CD4-positive, alpha-beta T cell treated with Interleukin-15 for 1 hour (primary cell): ENCODE measurements at places on chromosomes 13 and 19.

DNA sequence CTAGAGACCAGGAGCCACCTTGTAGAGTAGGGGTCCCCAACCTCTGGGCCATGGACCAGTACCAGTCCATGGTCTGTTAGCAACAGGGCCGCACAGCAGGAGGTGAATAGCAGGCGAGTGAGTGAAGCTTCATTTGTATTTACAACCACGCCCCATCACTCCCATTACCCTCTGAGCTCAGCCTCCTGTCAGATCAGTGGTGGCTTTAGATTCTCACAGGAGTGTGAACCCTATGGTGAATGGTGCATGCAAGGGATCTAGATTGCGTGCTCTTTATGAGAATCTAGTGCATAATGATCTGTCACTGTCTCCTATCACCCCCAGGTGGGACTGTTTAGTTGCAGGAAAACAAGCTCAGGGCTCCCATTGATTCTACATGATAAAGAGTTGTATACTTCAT, 303.6 kb downstream of the KCNRG start:
- DNase-seq = no peak

- peak; percentile 53 for DNase-seq
These were observed 10.5 kb upstream of the NTN5 start for GRCh38 chr19:48683349-48683748.

- no peak for DNase-seq
These were observed 11.3 kb upstream of the PLA2G4C start for GRCh38 chr19:48121909-48122371.

DNA sequence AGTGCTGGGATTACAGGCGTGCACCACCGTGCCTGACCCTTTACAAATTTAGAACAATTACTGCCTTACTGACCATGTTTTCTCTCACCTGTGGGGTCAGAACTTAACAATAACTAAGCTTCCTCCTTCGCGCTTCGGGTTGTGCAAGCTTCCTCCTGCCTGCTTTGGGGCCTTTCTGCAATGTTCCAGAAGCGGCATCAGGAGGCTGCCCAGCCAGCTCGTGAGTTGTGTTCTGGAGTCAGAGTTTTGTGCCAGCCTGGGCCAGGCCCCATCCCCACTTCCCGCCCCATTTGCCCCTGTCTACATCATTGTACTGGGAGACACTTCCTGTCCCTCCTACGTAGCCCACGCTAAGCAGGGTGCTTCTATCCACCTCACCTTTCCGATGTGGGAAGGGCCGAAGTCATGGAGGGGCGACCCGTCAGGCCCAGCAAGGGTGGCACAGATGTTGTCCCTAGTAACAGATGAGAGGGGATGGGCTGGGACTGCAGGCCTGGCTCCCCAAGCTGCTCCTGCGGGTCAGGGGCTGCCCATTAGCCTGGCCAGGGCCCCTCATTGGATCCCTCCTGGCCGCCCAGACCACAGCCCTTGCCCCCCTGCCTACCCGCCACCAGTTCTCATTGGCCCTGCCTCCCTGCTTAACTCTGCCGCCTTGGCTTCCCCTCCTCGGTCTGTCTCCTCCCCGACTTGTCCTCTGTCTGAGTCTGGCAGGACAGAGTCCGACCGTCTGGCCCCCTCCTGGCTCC, 13.4 kb downstream of the UHRF1 start:
- DNase-seq = no peak

DNA sequence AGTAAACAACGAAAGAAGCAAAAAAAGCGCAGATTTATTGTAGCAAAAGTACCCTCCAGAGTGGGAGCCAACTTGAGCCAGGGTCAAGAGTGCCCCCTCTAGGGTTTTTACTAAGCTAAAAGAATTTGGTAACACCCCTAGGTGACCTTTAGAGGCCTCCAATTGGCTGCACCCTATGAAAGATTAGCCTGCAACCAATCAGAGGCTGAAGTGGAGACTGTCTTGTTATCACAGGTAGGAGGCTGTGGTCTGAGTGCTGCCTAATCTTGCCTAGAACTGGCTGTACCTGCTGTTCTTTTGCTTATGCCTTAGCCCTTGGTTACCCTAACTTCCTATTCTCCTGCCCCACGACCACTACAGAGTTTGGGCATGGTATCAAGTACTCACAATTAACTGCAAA, 38.3 kb downstream of the ANKRD10 start:
- DNase-seq = no peak

GRCh38 chr13:48680756-48681392, 27.1 kb downstream of the CYSLTR2 start:
- DNase-seq = no peak

- no peak for DNase-seq
These were observed 7.9 kb downstream of the PDX1 start for GRCh38 chr13:27927444-27928352.

GRCh38 chr13:44275381-44275780, 98.2 kb upstream of the SERP2 start:
- DNase-seq = no peak

GRCh38 chr13:72403396-72404010, 323.9 kb downstream of the MZT1 start:
- DNase-seq = no peak

GRCh38 chr13:74571811-74572210, 437.6 kb upstream of the KLF12 start:
- no peak for DNase-seq

GRCh38 chr13:59409634-59410200, 754.0 kb downstream of the DIAPH3 start:
- DNase-seq = no peak

GRCh38 chr13:74835579-74835978, 646.4 kb downstream of the TBC1D4 start:
- no peak for DNase-seq

- DNase-seq = no peak
These were observed 15.6 kb upstream of the DCUN1D2 start for GRCh38 chr13:113506025-113506685.

DNA sequence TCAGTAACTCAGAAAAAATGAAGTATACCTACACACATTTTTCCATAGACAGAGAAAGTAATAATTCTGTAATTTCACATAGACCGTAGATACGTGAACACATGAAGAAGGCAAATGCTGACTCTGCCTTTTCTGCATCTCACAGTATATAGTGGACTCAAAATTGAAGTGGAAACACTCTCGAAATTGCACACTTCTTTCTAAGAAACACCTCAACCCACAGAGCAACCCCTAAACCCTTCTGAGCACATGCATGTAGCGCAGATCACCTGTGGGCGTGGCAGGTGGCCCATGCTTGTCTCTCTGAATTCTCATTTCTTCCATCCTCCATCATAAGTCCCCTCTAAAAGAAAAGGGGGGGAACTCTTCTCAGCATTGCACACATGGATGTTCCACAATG, 34.7 kb downstream of the COL4A1 start:
- DNase-seq = no peak

- no peak for DNase-seq
These were observed 194.8 kb downstream of the DCLK1 start for GRCh38 chr13:35936246-35936978.

DNA sequence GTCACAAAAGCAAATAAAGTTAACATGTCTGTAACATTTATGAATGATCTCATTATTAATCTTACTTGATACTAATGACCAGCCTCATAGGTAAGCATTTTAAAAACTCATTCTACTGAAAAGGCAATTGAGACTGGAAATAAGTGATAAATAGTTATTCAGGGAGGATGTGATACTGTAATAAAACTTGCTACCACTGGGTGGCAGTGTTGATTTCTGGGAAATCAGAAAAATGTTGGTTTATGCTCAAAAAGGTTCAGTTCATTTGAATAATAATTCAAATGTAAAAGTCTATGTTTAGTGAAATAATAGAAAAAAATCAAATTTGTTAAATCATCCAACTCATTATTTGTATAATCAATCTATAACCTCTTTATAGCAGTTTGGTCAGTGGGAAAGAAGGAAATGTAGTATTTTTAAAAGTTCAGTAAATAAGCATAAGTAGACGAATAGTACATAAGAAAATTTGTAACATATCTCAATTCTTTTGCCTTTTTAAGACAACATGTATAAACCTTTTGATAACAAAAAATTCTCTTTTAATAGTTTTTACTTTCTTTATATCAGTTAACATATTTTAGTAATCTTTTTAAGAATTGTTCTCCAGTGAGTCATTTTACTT, 9.6 kb downstream of the ABHD13 start:
- no peak for DNase-seq

GRCh38 chr13:51914137-51914493, 52.3 kb downstream of the CCDC70 start:
- no peak for DNase-seq

- DNase-seq = no peak
These were observed 2.1 kb downstream of the ZMYM2 start for GRCh38 chr13:19960653-19960976.

DNA sequence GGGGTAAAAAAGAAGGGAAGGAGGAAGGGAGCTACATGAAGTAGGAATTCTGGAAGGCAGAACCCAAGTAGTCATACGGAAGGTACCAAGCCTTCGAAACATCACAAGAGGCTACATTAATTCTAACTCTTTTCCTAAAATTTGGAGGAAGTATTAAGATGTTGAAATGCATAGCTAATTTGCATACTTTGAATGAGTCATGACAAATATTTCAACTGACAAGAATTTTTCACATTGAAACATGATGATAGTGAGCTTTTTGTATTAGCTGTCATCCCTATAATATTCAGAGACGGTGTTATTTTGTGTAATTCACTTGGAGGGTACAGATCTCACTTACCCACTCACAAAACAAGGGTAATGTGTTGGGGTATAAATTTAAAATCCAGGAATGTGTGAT, 9.1 kb upstream of the ACOD1 start:
- DNase-seq = no peak

DNA sequence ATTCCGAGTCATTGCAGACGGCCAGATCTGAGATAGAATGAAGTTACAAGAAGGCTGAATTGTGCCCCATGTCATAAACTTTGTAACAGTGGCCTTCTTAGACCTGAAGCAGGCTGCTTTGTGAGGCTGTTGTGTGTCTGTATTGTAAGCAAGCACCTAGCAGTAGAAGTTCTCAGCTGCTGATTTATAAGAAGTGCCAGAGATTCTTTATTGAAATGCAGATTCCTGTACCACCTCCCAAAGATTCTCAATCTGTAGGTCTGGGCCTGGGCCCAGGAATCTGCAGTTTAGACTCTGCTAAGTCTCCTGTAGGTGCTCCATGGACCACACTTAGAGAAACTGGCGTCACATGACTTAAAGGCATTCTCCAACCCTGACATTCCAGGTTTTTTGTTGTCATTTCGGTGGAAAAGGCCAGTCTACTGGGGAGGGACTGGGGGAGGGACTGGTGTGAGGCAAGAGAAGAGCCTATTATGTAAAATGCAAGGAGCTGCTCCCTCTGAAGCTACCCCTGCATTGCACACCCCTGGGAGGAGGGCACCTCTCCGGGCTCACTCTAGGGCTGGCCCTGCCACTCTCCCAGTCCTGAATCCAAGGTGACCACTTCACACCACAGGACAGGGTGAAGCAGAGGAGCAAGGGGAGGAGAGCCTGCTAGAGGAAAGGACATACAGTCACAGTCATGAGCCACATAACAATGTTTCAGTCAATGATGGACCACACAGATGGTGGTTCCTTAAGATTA, 769 bp upstream of the TMEM272 start:
- no peak for DNase-seq

DNA sequence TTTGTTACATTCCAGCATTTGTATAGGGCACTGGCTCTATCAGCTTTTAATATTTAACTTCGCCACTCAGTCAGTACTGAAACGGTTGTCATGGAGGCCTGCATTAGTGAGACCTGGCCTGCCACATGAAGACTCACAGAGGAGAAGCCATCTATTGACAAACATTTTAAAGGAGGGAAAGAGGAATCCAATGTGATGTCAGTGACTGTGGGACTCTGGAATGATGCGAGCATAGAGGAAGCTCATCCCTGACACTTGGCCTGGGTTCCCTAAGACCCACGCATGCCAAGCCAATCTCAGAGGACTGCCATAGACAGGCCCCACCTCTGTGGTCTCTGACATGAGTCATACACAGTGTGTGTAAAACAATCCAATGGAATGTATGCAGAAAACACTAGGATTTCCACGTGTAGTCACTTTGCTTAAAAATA, 7.9 kb upstream of the DPY19L3 start:
- DNase-seq = no peak

DNA sequence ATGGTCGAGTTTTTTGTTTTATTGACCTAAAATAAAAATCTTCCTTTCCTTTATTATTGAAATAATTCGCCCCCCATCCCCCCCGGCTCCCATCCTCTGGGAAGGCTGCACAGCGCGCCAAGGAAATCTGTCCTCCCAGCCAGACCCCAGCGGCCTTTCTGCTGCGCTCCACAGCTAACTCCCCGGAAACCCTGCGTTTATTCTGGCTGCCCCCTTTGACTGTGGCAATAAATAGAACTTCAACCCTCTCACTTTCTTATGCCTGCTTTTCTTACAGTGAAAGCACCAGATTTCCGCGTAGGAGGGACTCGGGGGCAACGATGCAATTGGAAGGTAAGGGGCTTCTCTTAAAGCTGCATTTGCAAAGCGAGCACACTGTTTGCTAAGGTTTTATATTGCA, 9.7 kb upstream of the C19orf12 start:
- DNase-seq = no peak

- no peak for DNase-seq
These were observed 34.1 kb downstream of the TMEM255B start for GRCh38 chr13:113792886-113793717.

DNA sequence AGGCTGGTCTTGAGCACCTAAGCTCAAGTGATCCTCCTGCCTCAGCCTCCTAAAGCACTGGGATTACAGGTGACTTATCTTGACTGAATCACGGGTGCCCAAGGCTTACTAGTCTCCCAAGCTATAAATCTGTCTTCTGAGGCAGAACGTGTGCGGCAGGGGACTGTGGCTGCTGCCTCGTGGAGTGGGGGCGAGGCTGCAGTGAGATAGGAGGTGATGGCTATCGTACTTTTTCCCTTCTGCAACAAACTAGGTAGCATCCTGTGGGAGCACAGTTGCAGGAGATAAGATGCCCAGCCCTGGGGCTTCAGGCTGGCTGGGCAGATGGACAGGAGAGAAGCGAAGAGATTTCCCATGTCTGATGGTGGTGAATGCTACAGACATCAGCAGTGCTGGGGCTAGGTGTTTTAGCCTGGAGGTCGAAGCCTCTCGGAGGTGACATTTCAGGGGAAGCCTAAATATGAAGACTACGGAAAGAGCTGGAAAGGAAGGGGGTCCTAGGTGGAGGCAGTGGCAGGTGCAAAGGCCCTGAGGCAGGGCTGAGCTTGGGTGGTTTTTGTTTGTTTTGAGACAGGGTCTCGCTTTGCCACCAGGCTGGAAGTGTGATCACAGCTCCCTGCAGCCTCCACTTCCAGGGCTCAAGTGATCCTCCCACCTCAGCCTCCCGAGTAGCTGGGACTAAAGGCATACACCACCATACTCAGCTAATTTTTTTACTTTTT, 7.4 kb downstream of the B3GNT3 start:
- no peak for DNase-seq

- no peak for DNase-seq
These were observed 31.5 kb upstream of the TPT1 start for GRCh38 chr13:45372189-45373161.
